ENCODE measurements at places on chromosomes 5 and 9. TPM values are rescaled to one million over a fixed set of nuclear protein-coding genes. Genes with fewer than 3 reads are reported as not detected.

GRCh38 chr9:12771891-12772290, 2.9 kb upstream of the LURAP1L start:
- peak; percentile 19 for DNase-seq
- no peaks in the 10 kb centered on the region for H3K27me3 ChIP-seq
- no peaks in the 10 kb centered on the region for H3K36me3 ChIP-seq
- no peak overlapping the region for H3K27ac ChIP-seq
- no peak overlapping the region for H3K4me3 ChIP-seq

DNA sequence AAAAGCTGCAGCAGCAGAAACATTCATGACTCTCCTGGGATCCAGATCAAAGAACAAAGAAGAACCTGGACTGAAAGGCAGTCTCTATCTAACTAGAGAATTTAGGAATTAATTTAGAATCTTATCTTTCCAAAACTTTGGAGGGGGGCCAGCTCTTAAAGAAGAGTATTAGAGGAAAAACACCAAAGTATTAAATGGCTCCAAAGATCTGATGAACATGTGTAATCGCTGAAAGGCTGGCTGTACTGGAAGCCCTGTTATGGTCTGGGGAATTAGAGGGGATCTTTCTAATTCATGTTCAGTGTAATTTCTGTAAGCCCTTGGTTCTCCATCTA, 316.8 kb downstream of the CWC27 start:
- H3K27me3 ChIP-seq: no peaks in the 10 kb centered on the region
- H3K27ac ChIP-seq: no peak overlapping the region
- H3K36me3 ChIP-seq: no peaks in the 10 kb centered on the region
- no peak overlapping the region for H3K4me3 ChIP-seq

GRCh38 chr9:26262421-26263107, 584.3 kb upstream of the TUSC1 start:
- no peaks in the 10 kb centered on the region for H3K27me3 ChIP-seq
- no peak for DNase-seq
- H3K27ac ChIP-seq: peak overlapping the region; percentile 86
- no peaks in the 10 kb centered on the region for H3K36me3 ChIP-seq

DNA sequence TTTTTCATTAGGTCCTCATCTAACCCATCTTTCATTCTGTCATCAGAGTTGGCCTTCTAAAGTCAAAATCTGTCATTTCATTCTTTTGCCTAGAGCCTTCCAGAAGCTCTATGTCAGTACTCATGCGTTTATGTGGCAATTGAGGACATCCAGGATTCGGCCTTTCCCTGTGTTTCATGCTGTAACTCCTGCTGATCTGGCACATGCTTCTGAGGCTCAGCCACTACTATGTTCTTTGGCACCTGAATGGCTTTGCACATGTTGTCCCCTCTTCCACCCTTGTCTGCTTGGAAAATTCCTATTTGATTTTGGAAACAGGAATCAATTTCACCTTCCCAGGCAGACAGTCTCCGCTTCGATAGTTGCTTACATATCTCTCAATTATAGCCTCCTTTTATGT, 84.9 kb downstream of the GDNF start:
- H3K4me3 ChIP-seq: no peak overlapping the region
- DNase-seq: no peak
- H3K4me1 ChIP-seq: no peaks in the 10 kb centered on the region
- no peaks in the 10 kb centered on the region for H3K36me3 ChIP-seq
- H3K27me3 ChIP-seq: no peaks in the 10 kb centered on the region

- no peak overlapping the region for H3K27ac ChIP-seq
- no peak overlapping the region for H3K4me3 ChIP-seq
- H3K27me3 ChIP-seq: peaks cover 3% of the 10 kb centered on the region
- H3K4me1 ChIP-seq: no peaks in the 10 kb centered on the region
- no peaks in the 10 kb centered on the region for H3K36me3 ChIP-seq
Observed at GRCh38 chr5:36619012-36619635, 12.7 kb downstream of the SLC1A3 start.

DNA sequence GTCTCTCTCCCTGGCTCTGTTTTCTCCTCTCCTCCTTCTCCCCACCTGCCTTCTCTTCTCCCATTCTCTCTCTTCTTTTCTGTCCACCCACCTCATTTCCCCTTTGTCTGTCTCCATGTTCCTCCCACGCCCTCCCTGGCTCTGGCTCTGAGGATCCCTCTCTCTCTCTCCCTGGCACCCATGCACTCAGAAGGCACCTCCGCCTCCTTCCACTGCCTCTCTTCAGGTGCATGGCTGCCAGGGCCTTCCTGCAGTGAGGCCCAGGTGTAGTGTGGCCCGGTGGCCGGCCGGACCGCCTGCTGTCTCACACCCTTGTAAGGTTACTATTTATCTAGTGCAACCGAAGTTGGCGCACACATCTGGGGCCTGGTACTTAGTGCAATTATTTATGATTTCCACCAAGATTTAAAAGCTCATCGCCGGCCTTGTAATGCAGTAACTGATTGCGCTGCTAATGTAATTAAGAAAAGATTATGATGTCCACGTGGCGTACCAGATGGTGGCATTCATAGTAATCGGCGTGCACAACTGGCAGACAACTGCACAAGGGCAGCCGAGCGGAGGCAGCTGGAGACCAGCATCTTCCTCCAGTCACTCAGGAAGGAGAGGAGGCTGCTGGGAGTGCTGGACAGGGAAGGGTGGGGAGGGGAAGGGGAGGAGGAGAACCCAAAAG, 50.4 kb upstream of the MVB12B start:
- no peak overlapping the region for H3K27ac ChIP-seq
- H3K27me3 ChIP-seq: peaks cover 10% of the 10 kb centered on the region
- no peaks in the 10 kb centered on the region for H3K4me1 ChIP-seq
- no peaks in the 10 kb centered on the region for H3K36me3 ChIP-seq

GRCh38 chr5:16932401-16932800, 3.7 kb downstream of the MYO10 start:
- no peak for DNase-seq
- H3K36me3 ChIP-seq: peaks cover 4% of the 10 kb centered on the region
- no peak overlapping the region for H3K27ac ChIP-seq
- no peaks in the 10 kb centered on the region for H3K27me3 ChIP-seq
- peaks cover 42% of the 10 kb centered on the region for H3K4me1 ChIP-seq

DNA sequence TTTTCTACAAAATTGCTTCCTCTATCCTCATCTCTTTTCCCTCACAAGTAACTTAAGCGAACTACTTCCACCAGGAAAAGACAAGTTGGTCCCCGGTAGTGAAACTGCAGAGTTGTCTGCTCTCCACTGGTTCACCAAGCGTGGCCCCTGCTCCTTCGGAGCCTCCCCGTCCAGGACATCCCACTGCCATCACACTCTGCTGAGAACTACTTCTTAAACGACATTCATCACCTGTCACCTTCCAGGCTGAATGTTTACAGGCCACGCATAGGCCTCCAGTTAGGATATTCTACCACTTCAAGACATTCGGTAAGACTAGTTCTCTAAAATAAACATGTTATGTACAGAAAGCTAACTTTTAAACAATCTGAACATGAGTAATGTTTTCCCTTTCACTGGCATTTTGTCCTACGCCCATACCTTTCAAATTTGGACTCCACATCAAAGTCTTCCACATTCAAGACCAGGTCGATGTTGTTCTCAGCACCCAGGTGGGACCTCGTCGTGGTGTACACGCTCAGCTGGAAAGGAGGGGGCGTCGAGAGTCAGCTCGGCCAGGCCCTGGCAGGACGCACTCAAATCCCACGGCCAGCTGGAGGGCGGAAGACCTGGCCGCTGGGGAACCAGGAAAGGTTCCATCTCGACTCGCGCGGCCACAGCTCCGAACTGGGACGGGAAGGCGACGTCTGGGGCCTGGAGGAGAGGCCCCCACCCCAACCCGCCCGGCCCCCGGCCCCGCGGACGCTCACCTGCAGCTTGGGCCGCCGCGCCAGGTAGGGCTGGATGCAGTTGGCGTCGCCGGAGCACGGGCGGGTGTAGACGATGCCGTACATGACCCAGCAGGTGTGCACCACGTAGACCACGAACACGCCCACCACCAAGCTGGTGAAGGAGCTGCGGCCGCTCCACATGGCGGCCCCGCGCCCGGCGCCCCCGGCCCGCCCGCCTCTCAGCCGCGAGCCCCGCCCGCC, 683 bp downstream of the CLPTM1L start:
- H3K27ac ChIP-seq: peak overlapping the region; percentile 0
- no peaks in the 10 kb centered on the region for H3K27me3 ChIP-seq
- peak overlapping the region; percentile 88 for H3K4me3 ChIP-seq
- H3K4me1 ChIP-seq: peaks cover 9% of the 10 kb centered on the region

DNA sequence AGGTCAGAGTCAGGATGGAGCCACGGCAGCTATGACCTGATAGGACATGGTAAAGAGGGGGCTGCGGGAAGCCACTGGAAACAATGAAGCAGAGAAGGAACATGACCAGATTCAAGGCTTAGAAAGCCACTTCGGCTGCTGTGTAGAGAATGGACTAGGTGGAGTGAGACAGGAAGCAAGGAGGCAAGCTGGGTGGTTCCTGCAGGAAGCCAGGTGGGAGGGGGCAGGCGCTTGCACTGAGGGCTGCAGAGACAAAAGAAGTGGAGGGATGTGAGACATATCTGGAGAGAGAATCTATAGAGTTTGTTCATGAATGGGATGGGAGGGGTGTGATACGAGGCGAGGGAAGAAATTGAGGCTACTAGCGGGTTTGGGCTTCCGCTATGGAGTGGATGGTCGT, 19.0 kb upstream of the N4BP3 start:
- H3K27me3 ChIP-seq: no peaks in the 10 kb centered on the region
- H3K36me3 ChIP-seq: no peaks in the 10 kb centered on the region
- H3K4me1 ChIP-seq: no peaks in the 10 kb centered on the region
- H3K4me3 ChIP-seq: no peak overlapping the region
- H3K27ac ChIP-seq: no peak overlapping the region

DNA sequence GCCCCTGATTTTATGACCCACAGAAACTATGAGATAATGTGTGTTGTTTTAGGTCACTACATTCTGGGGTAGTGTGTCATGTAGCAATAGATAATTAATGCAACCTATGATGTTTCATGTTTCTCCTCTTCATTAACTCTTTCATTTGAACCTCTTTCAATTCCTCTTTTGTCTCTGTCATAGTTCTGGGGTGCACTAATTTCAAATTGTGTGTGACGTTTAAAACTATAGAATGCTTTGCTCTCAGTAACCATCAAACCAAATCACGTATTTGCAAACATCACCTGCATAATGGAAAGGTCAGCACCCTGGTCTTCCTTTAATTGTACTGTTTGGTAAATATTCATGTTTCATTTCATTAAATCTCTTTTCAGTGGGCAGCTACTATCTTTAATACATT, 621.6 kb downstream of the TLR4 start:
- H3K4me1 ChIP-seq: no peaks in the 10 kb centered on the region
- H3K4me3 ChIP-seq: no peak overlapping the region
- H3K27me3 ChIP-seq: no peaks in the 10 kb centered on the region
- no peak overlapping the region for H3K27ac ChIP-seq
- DNase-seq: no peak

GRCh38 chr9:130681769-130682420, 11.7 kb upstream of the EXOSC2 start:
- no peak overlapping the region for H3K27ac ChIP-seq
- H3K27me3 ChIP-seq: no peaks in the 10 kb centered on the region
- H3K4me3 ChIP-seq: peak overlapping the region; percentile 35

GRCh38 chr5:58264276-58264675, 195.6 kb downstream of the PLK2 start:
- no peaks in the 10 kb centered on the region for H3K27me3 ChIP-seq
- DNase-seq: peak; percentile 48
- H3K27ac ChIP-seq: no peak overlapping the region
- peaks cover 22% of the 10 kb centered on the region for H3K4me1 ChIP-seq
- no peaks in the 10 kb centered on the region for H3K36me3 ChIP-seq
- H3K4me3 ChIP-seq: no peak overlapping the region

DNA sequence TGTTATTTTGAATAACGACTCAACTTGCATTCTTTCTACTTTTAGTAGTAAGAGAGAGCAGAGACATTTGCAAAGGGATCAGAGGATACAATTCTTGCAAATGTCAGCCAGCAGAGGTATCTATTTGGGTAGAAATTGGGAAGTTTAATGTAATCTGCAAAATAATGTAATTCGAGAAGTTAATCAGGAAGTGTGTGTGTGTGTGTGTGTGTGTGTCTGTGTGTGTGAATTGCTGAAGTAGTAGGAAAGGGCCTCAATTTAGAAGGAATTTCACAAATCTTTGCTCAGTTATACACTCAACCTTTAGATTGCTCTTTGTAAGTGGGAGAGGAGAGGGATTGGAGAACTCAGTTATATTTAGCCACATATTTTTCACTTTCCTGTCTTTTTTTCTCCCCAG, 11.0 kb upstream of the IFNA1 start:
- H3K4me3 ChIP-seq: no peak overlapping the region
- H3K36me3 ChIP-seq: no peaks in the 10 kb centered on the region
- no peaks in the 10 kb centered on the region for H3K4me1 ChIP-seq
- H3K27me3 ChIP-seq: peaks cover 55% of the 10 kb centered on the region
- no peak overlapping the region for H3K27ac ChIP-seq
- DNase-seq: no peak

DNA sequence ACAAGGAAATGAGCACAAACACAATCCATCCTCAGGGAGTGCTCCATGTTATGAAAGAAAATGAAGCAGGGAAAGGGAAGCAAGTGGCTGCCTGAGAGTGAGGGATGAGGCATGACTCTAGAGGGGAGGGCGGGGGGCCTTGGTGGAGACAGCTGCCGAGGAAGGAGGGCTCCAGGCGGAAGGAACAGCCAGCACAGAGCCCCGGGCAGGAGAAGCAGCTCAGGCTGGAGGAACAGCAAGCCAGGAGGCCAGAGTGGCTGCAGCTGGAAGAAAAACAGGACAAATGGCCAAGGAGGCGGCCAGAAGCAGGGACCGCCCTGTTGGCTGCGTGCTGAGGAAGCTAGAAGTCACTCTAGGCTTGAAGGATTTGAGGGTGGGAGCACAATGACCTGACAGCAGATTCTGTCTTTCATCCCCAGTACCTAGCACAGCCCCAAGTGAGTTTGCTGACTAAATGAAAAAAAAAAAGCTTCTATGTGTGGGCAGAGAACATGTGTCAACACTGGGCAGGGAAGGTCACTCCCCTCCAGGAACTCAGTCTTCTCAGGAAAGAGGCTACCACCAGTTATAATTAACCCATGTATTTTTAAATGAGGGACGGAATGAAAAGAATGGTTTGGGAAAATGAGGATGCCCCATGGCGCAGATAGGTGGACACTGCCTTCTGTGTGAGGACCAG, 142.8 kb downstream of the DCP2 start:
- no peaks in the 10 kb centered on the region for H3K27me3 ChIP-seq
- no peaks in the 10 kb centered on the region for H3K4me1 ChIP-seq
- no peak overlapping the region for H3K27ac ChIP-seq
- DNase-seq: peak; percentile 16
- H3K36me3 ChIP-seq: no peaks in the 10 kb centered on the region

GRCh38 chr9:133828338-133828997, 90.3 kb upstream of the SARDH start:
- H3K4me1 ChIP-seq: no peaks in the 10 kb centered on the region
- no peak for DNase-seq
- no peak overlapping the region for H3K27ac ChIP-seq
- H3K4me3 ChIP-seq: no peak overlapping the region
- no peaks in the 10 kb centered on the region for H3K36me3 ChIP-seq

GRCh38 chr9:34256104-34256503, 73.0 kb downstream of the KIF24 start:
- no peaks in the 10 kb centered on the region for H3K4me1 ChIP-seq
- DNase-seq: no peak
- no peaks in the 10 kb centered on the region for H3K27me3 ChIP-seq
- H3K4me3 ChIP-seq: no peak overlapping the region

The SLC1A3 gene
- total RNA-seq: 0.44 TPM

The OR1Q1 gene
- total RNA-seq: not detected

The ARHGEF28 gene
- 108 TPM for total RNA-seq

The HSPB3 gene
- not detected for total RNA-seq

The ASS1 gene
- total RNA-seq: 2.0 TPM

The PRRX2 gene
- 0.32 TPM for total RNA-seq

The PCDHGA2 gene
- 1.2 TPM for total RNA-seq

The TXNDC8 gene
- not detected for total RNA-seq

The GPX8 gene
- total RNA-seq: 147 TPM

The ADCY2 gene
- total RNA-seq: not detected

The PCDHB8 gene
- total RNA-seq: 0.53 TPM

The SWI5 gene
- total RNA-seq: 21.2 TPM

The PCDHB16 gene
- total RNA-seq: 0.12 TPM

The TMEM252 gene
- not detected for total RNA-seq

The SLC4A9 gene
- total RNA-seq: not detected
